Thyroid gland (tissue), 4 donors: ENCODE measurements at places on chromosomes 12 and 14. TPM values are rescaled to one million over a fixed set of nuclear protein-coding genes. Genes with fewer than 3 reads are reported as not detected.

GPR84 gene
- total RNA-seq = not detected

UNC119B gene
- 44.1 TPM for total RNA-seq

- no peak for DNase-seq
Observed at GRCh38 chr14:49492151-49492550, 94.0 kb downstream of the RPS29 start.

NEUROD4 gene
- total RNA-seq = not detected

GPR68 gene
- 0.13 TPM for total RNA-seq

GRCh38 chr14:72588521-72588920, 305.4 kb downstream of the DPF3 start:
- no peak for DNase-seq

KRT78 gene
- total RNA-seq = not detected

GRCh38 chr14:53432378-53432802, 279.3 kb upstream of the DDHD1 start:
- peak; percentile 56 for DNase-seq

- no peak for DNase-seq
Observed at GRCh38 chr12:127400221-127400620, 866.7 kb upstream of the TMEM132C start.

CCNB1IP1 gene
- 61.2 TPM for total RNA-seq

OR4N2 gene
- total RNA-seq = not detected

GRCh38 chr12:4356041-4356327, 23.5 kb downstream of the FGF23 start:
- DNase-seq = no peak

GRCh38 chr12:68805592-68806120, 2.3 kb upstream of the MDM2 start:
- DNase-seq = no peak

ADGRD1 gene
- 44.3 TPM for total RNA-seq

MBD6 gene
- 45.6 TPM for total RNA-seq

IQSEC3 gene
- 1.2 TPM for total RNA-seq

SCN8A gene
- total RNA-seq = 3.7 TPM

KRT83 gene
- 0.40 TPM for total RNA-seq

LRRK2 gene
- 23.5 TPM for total RNA-seq

DNA sequence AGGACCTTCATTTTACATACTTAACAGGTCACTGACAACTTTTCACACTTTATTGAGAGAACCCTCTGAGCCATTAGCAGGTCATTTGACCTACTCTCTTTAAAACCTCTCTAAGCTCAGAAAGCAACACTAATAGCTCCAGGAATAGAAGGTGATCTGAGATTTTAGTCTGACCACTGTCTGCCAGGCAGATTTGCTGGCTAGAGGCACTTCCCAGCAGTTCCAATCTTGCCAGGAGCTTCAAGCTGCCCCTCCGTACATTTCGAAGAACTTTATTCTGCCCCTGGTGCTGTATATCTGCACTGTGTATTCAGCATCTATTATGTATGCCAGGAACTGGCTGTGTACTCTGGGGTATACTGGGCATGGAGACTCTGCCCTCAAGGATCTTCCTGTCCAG, 56.3 kb downstream of the GPHB5 start:
- no peak for DNase-seq

ANGEL1 gene
- 14.5 TPM for total RNA-seq

FLRT2 gene
- total RNA-seq = 9.3 TPM

GRCh38 chr14:65228956-65229747, 126.8 kb upstream of the MAX start:
- DNase-seq = no peak

KRT3 gene
- not detected for total RNA-seq
